ENCODE measurements at places on chromosomes 7 and 10.

GRCh38 chr10:115827231-115828009, 445.6 kb downstream of the GFRA1 start:
- DNase-seq: no peak

- no peak for DNase-seq
These were observed 32.8 kb upstream of the TAS2R16 start for GRCh38 chr7:123028339-123028738.

DNA sequence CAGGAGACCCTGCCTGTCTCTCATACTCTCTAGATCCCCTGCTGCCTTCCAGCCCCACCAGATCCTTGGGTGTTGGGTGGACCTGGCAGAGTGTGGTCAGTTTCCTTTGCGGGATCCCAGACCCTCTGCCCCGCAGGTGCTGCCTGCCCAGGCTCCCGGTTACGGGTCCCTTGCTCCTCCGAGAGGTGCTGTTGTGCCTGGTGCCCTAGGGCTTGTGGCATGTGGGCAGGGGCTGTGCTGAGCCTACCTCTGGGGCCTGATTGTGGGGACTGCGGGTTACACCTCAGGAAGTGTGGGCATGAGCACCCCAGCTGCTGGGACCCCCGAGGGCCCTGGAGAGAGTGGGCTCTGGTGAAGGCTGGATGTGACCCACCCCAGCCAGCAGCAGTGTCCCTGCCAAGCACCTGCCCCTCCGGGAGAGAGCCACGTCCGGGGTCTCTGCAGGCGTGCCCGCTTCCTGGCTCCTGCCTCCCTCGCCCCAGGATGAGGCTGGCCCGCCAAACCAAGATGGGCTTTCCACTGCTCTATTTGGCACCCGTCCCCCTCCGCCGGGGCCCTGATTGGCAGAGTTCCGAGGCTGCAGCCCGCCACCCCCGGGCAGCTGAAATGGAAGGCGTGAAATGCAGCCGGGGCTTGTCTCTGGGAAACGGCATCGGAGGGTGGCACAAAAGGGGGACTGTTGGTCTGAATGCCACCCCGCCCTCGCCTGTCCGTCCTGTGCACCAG, 17.0 kb downstream of the CLIP2 start:
- DNase-seq: no peak

GRCh38 chr7:127245002-127245401, 7.7 kb downstream of the GRM8 start:
- no peak for DNase-seq

GRCh38 chr7:100835903-100836811, 8.8 kb upstream of the EPHB4 start:
- no peak for DNase-seq

- DNase-seq: no peak
These were observed 58.4 kb downstream of the CHCHD3 start for GRCh38 chr7:133023370-133024071.

DNA sequence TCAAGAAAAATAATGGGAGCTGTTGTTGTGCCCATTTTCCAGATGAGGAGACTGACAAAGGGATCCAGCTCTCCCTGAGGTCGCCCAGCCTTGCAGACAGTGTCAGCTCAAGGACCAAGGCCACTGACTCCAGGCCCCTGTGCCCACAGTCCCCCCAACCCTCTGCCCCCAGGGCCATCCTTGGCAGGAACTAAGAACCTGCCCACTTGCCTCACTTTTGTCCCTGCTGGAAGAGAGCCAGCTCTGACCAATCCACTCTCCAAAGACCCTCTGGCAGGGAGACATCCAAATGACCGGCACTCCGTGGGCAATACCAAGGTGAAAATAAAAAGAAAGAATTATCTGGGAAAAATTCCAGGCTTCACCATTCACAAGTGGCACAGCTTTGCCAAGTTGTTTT, 101.3 kb downstream of the TCERG1L start:
- DNase-seq: no peak

DNA sequence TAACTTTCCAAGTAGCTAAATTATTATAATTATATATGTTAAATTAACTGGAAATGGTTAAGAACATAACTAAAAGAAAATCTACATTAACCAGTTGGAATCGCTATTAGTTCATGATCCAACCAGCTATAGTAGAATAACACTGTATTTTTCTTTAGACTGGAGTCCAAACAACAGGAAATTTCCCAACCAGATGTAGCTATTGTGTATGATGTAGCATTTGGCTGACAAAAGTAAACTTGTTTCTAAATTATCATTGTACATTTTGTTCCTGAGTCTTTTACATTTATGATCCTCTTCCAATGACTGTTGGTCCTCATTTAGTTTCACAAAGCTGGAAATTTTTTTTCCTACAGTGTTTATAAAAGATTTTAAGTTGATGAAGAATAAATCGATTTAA, 62.1 kb downstream of the PAPSS2 start:
- DNase-seq: no peak

GRCh38 chr7:13603661-13604060, 385.8 kb downstream of the ETV1 start:
- no peak for DNase-seq

DNA sequence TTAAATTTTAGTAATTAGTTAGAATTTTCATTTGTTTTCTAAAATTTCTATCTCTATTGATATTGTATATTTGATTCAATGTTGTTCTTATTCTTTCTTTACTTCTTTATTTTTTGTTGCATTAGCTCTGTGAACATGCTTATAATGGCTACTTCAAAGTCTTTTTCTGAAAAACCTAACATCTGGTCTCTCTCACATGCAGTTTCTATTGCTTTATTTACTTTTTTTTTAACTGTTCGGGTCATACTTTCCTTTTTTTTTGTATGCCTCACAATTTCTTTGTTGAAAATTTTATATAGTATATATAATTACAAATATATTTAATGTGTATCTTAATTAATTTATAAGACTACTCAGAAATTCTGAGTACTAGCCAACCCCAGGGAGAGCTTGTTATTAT, 52.1 kb upstream of the PLXDC2 start:
- no peak for DNase-seq

GRCh38 chr7:18803923-18804322, 308.4 kb downstream of the HDAC9 start:
- DNase-seq: no peak

DNA sequence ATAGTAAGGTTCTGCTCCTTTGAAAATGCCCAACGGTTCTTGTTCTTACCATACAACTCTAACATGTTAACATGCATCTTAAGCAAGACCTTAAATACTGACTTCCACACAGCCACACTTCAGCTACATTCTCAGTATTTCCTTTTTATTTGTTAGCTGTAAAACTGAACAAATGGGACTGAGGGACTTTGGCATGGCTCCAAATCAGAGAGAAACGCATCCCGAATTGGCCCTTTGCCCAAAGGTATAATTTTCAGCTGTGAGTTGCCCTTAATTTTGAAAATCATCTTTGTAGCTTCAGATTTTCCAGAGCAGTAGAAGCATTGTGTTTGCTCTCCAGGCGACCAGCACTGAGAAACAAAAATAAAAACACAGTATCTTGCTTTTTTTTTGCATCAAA, 56.4 kb downstream of the NEUROD6 start:
- no peak for DNase-seq

GRCh38 chr10:74901867-74902450, 75.6 kb downstream of the KAT6B start:
- no peak for DNase-seq

GRCh38 chr7:112864380-112864779, 74.2 kb upstream of the TMEM168 start:
- no peak for DNase-seq

- no peak for DNase-seq
These were observed 16.0 kb upstream of the VOPP1 start for GRCh38 chr7:55588379-55588699.

- DNase-seq: no peak
These were observed 28.7 kb downstream of the CSGALNACT2 start for GRCh38 chr10:43166880-43167497.

Measured in SW 1271 (cell line).